ENCODE measurements at places on chromosomes 3 and 15.

DNA sequence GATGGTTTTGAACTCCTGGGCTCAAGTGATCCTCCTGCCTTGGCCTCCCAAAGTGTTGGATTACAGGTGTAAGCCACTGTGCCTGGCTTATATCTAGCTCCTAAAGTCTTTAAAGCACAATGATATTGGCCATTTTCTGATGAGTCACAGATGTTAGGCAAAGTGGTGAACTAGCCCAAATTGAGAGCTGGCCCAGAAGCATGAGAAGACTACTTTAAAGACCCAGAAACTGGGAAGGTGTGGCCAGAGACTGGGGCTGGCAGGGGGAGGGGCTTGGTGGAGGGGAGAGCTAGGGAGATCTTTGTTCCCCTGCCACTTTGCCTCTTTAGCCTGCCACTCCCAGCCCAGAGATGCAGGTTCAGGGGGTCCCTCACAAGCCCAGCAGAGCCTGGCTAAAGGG, 21.6 kb downstream of the CHRNA3 start:
- no peak for DNase-seq

- no peak for DNase-seq
Observed at GRCh38 chr15:57221134-57221533, 155.2 kb upstream of the CGNL1 start.

DNA sequence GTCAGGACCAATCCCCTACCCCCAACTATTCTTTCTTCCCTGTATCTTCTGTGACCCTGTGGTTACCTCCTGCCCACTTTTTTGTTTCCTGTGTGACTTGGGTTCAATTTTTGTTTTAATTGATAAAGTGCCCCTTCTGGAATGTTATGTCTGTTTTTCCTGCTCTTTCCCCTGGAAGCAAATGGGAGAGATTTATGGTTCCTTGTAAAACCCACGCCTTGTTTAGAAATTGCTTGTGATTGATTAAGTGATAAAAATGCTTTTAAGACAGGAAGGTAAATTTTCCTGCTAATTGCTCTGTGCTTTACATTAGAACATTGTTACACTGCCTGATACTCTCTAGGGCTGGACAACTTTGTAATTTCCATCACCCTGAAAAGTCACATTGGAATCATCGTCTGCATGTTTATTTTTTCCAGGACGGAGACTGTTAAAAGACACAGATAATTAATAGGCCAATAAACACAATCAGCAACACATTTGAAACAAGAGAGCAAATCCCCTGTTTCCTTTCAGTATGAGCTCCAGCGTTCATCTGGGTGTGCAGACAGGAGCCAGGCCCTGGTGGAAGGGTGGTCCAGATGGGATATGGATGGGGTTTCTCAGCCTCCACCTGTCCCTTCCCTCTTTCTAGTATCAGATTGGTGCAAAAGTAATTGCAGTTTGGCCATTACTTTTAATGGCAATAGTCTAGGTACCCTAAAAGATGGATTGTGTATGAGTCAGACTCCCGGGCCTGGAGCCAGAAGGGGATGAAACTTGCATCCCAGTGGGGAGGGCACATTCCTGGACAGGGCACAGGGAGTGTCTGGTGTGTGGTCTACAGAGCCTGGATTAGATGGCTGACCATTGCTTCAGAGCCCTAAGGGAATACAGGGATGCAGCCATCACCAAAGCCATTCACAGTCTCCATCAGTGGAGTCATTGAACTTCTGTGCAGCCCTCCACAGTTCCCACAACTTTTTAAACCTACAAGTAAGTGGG, 58.1 kb upstream of the AGBL1 start:
- DNase-seq, result no peak

- no peak for DNase-seq
Observed at GRCh38 chr3:64207289-64208080, 17.8 kb downstream of the PRICKLE2 start.

- no peak for DNase-seq
Observed at GRCh38 chr3:13252207-13252606, 167.9 kb downstream of the NUP210 start.

- DNase-seq, result no peak
Observed at GRCh38 chr3:13273604-13274105, 146.5 kb downstream of the NUP210 start.

DNA sequence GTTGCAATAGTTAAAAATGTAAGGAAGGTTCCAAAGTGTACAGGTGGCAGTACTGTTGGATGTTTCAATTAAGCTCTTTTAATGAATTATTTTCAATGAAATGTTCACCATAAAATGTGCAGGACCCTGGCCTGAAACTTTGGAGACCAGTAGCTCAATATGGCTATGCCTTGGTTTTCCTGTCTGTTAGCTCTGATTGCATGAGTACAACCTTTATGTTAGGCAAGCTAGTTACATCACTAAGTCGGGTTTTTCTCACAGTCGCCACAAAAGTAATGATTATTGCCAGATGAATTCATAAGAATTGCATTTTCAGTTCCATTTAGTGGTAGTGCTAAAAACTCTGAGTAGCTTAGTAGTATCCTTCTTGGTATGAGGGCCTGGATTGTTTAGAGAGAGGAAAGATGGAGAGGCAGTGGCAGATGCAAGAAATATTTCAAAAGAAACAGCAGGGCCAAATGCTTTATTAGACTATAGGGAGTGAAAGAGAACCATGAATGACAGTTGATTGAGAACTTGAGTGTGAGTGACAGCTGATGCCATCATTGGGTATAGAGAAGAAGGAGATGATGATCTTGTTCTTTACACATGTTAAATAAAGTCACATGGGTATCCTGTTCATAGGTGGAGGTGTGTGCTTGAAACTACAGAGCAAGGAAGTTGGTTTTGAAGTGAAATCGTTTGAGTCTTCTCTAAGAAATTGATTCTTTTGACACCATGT, 109.5 kb downstream of the AKAP13 start:
- DNase-seq, result no peak

DNA sequence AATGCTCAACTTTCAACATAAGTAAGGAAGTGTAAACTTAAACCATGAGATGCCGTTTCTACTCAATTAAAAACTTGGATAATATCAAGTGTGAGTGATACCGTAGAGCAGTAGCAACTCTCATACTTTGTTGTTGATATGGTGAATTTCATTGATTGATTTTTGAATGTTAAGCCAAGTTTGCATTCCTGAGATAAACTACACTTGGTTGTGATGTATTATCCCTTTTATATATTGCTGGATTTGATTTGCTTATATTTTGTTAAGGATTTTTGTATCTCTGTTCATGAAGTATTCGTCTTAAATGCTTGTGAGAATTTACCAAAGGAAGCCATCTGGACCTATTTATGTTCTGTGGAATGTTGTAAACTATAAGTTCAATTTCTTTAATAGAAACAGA, 21.7 kb downstream of the SLMAP start:
- DNase-seq, result no peak

- no peak for DNase-seq
Observed at GRCh38 chr3:62601238-62602070, 228.1 kb upstream of the FEZF2 start.

- no peak for DNase-seq
Observed at GRCh38 chr3:141147657-141148056, 84.0 kb upstream of the PXYLP1 start.

GRCh38 chr15:81133782-81134461, at the start of gene CFAP161:
TSS of gene CFAP161 (plus strand) at chr15:81134270. CDS start at chr15:81134330, 60 bp downstream.
- DNase-seq, result no peak

Measured in stimulated activated CD4-positive, alpha-beta T cell treated with anti-CD3 and anti-CD28 coated beads, Interleukin-1b, Interleukin-23, amount 100 ng/mL, for 1 hour (primary cell).